ENCODE measurements at places on chromosomes 6 and 20.

DNA sequence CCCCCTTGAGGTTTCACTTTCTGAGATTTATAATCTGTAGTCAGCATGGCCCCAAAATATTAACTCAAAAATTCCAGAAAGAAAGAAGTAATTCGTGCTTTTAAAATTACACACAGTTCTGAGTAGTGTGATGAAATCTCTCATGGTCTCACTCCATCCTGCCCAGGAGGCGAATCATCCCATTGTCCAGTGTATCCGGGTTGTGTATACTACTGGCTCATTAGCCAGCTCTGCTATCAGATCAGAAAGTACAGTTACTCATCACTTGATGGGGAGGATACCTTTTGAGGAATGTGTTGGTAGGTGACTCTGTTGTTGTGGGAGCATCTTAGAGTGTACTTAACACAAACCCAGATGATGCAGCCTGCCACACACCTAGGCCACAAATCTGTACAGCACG is 65.2 kb downstream of the CDC5L start:
- DNase-seq = peak; percentile 72

- no peak for DNase-seq
Measured at GRCh38 chr20:37417617-37418467, 71.9 kb downstream of the SRC start.

DNA sequence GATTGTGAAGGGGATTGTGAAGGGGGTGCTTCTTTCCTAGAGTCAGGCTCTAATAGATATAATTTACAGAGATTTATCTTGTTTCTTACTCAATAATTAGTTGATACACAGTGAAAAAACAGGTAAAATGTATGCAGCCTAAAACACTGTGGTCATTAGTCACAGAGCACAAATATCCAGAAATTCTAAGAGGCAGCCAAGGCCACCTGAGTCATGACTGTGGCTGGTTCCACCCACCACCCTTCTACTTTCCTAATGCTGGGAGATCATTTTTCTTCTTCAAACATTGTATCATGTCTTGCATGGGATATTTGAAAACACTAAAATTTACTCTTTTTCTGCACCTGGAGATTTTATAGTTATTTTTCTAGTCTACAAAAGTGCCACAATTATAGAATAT is 181.6 kb downstream of the OTOR start:
- peak; percentile 36 for DNase-seq

GRCh38 chr6:148374040-148374774 is 31.6 kb downstream of the SASH1 start:
- DNase-seq = no peak

DNA sequence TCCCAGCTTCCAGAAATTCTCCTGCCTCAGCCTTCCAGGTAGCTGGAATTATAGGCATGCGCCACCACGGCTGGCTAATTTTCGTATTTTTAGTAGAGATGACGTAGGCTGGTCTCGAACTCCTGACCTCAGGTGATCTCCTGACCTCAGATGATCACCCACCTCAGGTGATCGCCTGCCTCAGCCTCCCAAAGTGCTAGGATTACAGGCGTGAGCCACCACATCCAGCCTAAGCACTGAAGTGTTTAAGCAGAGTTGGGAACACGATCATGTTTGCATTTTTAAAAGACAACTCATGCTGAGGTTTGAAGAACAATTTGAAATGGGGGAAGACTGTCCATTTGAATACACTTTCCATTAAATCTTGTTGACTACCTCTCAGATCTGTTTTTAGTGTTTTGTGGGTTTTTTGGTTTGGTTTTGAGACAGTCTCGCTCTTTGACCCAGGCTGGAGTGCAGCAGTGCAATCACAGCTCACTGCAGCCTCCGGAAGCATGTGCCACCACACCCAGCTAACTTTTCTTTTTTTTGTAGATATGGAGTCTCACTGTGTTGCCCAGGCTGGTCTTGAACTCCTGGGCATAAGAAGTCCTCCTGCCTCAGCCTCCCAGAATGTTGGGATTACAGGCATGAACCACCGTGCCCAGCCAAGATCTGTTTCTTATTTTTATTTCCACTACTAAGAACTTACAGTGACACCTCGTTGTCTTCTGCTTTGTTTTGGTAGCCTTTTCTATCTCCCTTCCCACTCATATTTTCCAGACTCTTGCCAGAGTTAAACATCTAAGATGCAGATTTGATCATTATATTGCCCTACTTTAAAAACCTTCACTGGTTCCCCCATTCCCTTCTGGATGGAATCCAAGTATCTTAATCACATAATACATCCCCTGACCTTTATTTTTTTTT is 5.5 kb downstream of the CASP8AP2 start:
- no peak for DNase-seq

GRCh38 chr20:2386516-2387179 is 5.9 kb downstream of the TGM6 start:
- DNase-seq = peak; percentile 25

DNA sequence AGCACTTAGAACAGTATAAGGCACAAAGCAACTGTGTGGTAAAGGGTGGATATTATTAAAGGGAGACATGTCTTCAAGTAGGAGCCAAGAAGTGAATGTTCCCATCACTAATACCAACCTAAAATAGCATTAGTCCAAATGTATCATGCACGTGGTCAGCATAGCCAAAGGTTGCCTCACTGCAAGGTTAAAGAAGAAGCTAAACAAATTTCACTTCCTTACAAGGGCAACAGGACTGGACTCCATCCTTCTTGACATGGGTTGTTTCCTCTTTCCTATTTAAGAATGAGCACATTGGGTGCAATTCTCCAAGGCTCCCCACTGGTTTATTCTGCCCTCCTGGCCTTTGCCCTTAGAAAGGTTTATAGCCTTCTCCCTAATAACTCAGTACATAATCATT is 186.7 kb downstream of the PHACTR1 start:
- DNase-seq = no peak

- DNase-seq = no peak
Measured at GRCh38 chr20:10366898-10367692, 66.9 kb downstream of the MKKS start.

DNA sequence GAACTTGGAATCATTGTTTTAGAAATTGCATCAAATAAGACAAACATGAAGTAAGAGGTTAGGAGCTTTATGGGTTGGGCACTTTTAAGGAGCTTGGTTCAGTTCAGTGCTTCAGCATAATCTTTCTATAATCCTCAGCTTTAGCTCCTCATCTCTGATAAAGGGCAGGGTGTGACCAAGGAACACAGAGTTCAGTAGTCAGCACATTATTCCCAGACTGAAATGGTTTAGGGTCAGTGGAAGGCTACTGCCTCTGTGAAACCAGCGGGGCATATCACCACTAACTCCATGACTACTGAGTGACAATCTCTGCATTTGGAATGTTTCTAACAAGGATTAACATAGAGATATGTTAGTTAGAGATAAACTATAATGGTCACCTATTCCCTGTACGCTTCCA is 36.9 kb downstream of the CRYBG1 start:
- no peak for DNase-seq

DNA sequence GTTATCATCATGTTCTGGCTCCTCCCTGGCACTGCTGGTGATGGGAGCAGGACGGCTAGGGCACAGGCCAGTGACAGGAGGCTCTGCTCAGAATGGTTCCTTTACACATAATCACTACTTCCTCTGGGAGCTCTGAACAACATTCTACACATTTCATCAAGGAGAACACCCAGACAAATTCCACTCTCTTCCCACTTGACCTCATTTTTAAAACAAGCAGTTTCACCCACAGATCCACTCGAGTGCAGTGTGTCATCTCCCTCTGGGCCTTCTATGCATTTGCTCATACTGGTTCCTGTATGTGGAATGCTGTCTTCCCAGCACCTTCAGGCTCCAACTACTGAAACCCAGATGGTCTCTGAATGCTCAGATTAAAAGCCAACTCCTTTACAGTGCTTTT is 84.8 kb downstream of the ELOVL5 start:
- DNase-seq = peak; percentile 56

DNA sequence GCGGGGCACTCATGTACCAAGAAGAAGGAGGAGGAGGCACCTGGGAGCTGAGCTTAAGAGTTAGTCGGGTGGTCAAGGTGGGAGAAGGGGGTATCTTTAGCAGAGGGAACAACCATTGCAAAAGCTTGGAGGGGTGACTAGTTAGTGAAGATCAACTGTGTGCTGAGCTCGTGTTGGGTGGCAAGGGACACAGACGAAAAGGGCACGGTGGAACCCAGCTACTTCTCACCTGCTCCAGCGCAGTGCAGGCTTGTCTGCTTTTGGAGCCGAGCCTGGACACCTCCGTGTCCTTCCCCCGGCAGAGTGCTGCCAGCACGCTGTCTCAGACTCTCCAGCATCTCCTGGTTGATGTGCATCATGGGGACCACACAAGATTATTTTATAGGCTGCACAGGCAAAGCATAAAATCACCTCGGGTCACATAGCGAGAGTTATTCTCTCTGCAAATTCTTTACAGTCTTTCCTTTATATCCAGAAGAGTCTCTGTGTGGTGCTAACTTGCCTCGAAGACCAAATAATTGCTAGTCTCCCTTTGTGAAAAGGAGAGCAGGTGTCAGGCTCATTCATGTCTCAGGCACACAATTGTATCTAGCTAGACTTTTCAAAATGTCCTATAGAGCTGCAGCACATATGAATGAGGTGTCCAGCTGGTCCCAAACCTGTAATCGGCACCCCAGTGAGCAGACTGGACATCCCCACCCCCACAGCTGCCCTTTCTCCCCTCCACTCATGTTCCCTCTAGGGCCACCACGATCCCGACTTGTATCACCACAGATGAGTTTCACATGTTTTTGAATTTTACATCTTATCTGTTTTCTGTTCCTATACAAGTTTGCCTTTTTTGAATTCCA is 123.4 kb downstream of the CEBPB start:
- no peak for DNase-seq

GRCh38 chr6:112701201-112701600 is 354.1 kb downstream of the RFPL4B start:
- DNase-seq = peak; percentile 58

DNA sequence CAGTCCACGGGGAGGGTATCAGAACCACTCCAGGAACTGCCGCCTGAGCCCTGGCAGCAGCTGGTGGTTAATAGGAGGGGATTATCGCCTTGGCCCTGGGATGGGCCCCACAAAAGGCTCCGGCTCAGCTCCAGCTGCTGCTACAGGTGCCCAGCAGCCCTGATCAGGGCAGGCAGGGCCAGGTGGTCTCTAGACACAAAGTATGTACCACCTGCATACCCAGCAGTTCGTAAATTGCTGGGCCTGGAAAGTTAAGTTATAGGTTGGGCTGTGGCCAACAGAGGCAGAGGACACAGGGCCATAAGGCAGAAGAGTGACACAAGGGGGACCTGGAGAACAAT is 35.1 kb downstream of the RRBP1 start:
- no peak for DNase-seq

- DNase-seq = no peak
Measured at GRCh38 chr20:57451795-57452661, 60.8 kb downstream of the RBM38 start.

Data from adipocyte (in vitro differentiated cells).